ENCODE measurements at places on chromosomes 16 and 17.

- DNase-seq, result no peak
Measured at GRCh38 chr17:8162997-8163977, 539 bp upstream of the VAMP2 start.

DNA sequence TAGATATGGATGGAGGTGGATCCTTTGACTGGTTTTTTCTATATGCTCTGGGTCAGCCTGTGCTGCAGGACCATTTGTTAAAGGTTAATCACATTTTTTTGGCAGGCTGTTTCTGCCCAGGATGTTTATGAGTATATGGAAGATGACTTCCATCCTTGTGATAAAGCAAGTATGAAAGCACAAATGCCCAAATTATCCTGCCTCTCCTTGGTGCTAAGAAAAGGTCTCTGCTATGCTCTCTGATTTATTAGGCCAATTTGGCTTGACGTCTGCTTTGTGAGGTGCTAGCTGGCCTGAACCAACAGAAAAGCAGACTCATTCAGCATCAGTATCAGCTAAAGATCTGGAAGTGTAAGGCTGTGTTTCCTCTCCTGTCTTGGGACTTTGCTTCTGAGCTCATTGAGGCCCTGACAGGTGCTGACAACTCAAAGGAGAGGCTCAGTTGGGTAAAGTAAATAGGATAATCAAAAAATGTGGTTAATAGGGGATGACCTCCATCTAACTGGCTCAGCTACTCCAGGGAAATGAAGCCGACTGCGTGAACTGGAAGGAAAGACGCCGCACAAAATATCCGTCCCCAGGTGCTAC lies 15.2 kb downstream of the ANKRD40 start:
- DNase-seq, result no peak

GRCh38 chr16:89481356-89481955 lies 8.9 kb downstream of the ANKRD11 start:
- no peak for DNase-seq

GRCh38 chr16:25257470-25257955 lies at the start of gene ZKSCAN2:
Gene ZKSCAN2 (minus strand): TSS chr16:25257845. CDS start chr16:25257127, 718 bp downstream.
- peak; percentile 89 for DNase-seq

DNA sequence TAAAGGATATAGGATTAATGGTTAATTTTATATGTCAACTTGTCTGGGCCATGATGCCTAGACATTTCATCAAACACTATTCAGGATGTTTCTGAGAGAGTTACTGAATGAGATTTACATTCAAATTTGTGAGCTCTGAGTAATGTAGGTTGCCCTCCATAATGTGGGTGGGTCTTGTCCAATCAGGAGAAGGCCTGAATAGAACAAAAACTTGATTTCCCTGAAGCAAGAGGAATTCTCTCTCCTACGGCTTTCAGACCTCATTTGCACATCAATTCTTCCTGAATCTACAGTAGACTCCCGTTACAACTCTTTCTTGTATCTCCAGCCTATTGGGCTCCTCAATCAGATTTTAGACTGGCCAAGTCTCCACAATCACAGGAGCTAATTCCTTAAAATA lies 377.9 kb upstream of the PMFBP1 start:
- DNase-seq, result no peak

- DNase-seq, result no peak
Measured at GRCh38 chr17:36000732-36001109, 632 bp downstream of the CCL15 start.

- DNase-seq, result no peak
Measured at GRCh38 chr16:4426021-4426684, 485 bp downstream of the DNAJA3 start.

DNA sequence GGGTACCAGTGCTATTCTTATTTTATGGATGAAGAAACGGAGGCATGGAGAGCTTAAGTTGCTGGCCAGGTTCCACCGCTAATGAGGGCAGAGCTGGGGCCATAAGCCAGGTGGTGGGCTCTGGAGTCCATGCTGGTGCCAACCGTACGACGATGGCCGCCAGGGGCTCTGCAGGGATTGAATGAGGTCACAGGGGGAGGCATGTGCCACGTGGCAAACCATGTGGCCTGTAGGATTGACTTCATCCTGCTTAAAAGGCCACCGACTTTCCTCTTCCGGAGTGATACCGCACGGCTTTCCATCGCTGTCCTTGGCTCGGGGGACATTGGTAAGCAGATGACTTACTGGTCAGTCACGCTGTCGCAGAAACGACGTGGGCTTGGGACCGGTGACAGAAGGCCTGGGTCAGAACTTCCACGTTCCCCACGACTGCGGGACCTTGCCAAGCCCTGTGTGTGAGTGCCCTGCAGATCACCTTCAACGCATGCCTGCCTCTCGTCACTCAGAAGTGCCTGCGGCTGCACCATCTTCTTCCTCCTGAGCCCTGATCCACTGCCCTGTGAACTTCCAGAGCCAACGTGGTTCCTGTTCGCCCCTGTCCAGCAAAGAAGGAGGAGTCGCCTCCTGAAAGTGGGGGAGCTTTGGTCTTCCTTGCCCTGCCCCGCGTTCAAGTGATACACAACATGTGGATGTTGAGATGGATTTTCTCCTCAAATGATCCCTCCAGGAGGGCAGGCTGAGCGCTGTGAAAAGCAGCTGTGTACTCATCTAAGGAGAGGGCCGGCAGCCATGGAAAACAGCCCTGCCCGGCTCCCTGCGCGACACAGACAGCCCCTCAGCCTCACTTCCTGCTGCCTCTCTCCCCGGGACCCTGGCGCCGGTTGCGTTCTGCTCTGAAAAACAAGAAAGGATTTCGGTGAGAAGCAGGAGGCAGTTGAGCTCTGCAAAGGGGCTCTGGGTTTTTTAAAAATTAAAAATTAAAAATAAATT lies 176.7 kb downstream of the C16orf95 start:
- no peak for DNase-seq

DNA sequence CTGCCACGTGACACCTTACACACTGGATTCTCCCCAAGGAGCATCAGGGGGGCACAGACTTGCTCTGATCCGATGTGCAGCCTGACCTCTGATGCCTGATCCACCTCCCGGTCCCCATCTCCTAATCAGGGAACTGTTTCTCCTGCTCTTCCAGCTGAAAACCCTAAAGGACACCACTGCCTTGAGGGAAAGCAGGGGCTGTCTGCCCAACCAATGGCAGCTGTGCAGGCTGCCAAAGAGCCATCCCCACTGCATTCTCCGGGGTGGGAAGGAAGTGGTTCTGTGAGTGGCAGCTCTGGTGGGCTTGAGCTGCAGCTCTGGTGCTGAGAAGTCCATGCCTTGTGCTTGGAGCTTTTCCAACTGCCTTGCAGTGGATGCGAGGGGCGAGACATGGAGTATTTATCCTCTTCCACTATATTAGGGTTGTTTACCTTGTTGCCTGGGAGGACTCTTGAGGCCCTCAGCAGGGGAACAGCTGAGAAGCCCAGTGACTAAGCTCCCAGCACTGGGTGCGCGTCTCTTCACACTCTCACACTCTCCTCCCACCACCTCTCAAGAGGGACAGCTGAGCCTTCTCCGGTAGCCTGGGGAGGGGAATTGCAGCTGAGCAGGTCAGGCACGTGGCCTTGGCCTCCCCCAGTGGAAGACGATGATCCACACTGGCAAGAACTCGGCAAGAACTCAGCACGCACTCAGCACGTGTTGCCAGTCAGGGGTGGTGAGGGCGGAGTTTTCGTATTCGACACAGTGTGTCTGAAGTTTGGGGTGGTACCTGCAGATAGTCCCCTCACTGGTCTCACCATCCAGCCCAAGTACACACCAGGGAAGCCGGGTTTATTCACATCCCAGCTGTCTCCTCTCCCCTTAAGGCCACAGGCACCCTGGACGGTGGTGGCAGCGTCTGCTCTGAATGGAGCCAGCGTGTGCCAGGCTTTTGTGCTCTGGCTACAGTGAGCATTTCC lies 21.1 kb upstream of the SPATA32 start:
- no peak for DNase-seq

- DNase-seq, result no peak
Measured at GRCh38 chr17:73660366-73660765, 16.1 kb upstream of the SDK2 start.

- DNase-seq, result no peak
Measured at GRCh38 chr17:7854078-7854777, 638 bp upstream of the TMEM88 start.

GRCh38 chr17:42428141-42428944 lies 5.3 kb upstream of the CAVIN1 start:
- no peak for DNase-seq

- DNase-seq, result no peak
Measured at GRCh38 chr17:19744492-19744891, 3.6 kb downstream of the ALDH3A1 start.

- DNase-seq, result no peak
Measured at GRCh38 chr16:61969077-61969382, 67.2 kb downstream of the CDH8 start.

DNA sequence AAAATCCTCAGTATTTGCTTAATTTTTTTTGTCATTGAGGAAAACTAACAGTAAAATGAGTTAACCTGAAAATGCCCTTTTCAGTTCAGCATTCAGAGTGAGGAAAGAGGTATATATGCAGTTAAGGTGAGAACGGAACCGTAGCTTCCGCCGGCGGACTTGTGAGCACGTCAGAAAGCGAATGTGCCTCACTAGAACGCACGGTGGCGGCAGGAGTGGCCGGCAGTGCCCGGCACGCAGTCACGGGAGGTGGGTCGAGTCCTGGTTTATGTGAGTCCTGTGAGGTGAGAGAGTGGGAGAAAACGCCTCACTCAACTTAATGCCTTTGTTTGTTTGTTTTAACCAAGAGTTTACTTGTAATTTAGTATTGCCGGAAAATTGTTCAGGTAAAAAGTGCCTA lies 6.1 kb downstream of the SEC14L1 start:
- DNase-seq, result no peak

DNA sequence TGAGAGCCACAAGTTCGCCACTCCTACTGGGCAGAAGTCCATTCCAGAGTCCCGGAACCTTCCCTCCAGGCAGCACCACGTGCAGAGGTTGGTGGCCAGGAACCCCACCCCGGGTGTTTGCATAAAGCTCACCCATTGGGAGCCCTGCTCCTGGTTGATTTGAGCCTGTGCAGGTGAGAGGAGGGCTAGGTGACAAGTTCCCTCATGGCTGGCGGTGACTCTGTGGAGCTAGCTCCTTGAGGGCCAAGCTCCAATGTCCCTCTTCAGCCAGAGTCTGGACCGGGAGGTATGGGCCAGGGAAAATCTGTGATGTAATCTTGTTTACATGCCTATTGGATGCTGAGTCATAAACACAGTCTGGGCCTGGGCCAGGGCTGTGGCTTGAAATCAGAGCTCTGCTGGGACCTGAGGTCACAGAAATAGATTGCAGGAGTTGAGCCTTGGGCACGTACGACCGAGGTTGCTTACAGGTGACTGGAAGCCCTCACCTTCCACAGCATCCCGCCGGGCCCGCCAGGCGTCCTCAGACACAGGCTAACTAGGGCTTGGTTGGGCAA lies 118.9 kb downstream of the AATF start:
- no peak for DNase-seq

DNA sequence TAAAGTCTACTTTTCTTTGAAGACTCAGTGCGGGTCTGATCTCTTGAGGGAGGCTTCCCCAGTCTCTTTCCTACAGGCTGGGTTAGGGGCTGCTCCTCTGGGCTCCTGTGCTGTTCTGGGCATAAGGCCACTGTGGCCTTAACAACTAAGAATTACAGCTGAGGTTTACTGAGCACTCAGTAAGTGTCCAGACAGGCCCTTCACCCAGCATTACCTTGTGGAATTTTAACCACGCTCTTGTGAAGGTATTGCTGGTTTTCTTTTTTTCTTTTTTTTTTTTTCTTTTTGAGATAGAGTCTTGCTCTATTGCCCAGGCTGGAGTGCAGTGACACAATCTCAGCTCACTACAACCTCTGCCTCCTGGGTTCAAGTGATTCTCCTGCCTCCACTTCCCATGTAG lies 3.6 kb upstream of the CA4 start:
- DNase-seq, result no peak

- no peak for DNase-seq
Measured at GRCh38 chr17:1347589-1348323, 52.3 kb downstream of the YWHAE start.

DNA sequence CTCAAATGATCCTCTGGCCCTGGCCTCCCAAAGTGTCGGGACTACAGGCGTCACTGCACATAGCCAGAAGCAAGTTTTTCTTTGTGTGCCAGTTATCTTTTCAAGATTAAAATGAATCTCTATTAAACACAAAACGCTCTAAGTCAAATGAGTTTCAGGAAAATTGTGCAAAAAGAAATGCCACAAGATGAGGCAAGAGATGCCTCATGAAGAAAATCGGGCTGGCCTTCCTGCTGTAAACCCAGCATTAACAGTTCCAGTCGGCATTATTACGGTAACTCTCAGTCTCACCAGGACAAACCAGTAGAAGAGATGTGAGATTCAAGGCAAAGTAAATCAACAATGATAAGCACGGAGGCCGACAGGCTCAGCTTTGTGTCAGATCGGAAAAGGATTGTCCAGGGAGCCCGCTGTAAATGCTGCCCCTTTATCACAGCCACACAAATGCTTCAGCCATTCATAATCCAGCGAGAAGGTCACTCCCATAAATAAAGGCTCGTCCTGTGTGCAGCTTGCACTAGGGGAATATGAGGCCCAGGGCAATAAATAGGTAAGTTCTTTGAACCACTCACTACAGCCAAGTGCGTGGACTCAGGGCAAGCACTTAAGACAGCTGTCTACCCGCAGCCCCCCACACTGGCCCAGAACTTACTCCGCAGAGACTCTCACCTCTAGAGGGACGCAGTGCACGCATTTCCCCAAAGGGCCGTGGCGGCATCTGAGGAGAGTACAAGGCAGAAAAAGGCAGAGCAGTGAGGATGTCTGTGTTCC lies 27.2 kb downstream of the NPLOC4 start:
- no peak for DNase-seq

DNA sequence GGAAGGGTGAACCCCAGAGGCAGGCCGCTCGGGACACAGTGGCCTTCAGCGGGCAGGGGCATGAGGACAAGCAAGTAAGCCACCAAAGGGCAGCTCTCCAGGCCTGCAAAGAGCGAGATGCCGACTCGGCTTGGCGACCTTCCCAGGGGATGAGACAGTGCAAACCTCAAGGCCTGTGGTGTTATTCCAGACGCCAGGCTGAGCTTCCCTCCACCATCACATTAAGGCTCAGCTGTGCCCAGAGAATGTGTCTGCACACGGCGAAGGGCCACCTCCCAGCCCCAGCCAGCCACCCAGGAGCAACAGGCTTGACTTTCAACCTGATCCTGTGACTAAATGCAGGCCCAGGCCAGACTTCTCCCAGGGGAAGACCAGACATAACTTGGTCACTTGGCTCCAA lies 251.4 kb downstream of the SOX9 start:
- no peak for DNase-seq

GRCh38 chr17:81188491-81188840 lies 22.4 kb upstream of the AATK start:
- no peak for DNase-seq

- DNase-seq, result no peak
Measured at GRCh38 chr16:66399930-66400329, 27.2 kb upstream of the BEAN1 start.

DNA sequence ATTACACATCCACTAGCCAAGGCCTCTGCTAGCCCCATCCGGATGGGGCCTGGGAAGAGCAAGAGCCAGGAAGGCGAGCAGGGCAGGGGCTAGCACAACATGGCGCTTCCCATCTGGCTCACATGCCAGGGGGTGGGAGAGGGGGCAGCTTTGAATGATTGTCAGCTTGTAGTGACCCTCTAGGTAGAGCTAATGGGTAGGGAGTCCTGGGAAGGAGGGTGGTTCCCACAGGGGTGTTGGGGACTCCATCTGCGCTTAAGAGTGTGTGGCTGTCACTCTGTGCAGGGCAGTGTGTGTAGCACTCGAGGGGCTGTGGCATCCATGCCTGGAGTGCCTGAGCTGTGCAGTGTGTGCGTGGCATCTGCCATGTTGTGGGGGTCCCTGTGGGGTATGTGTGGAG lies 24.5 kb downstream of the ARHGAP23 start:
- no peak for DNase-seq

- no peak for DNase-seq
Measured at GRCh38 chr16:62462971-62463370, 426.7 kb upstream of the CDH8 start.

- no peak for DNase-seq
Measured at GRCh38 chr17:6489016-6489550, 44.8 kb downstream of the PIMREG start.
